ENCODE measurements at places on chromosomes 4 and X.

DNA sequence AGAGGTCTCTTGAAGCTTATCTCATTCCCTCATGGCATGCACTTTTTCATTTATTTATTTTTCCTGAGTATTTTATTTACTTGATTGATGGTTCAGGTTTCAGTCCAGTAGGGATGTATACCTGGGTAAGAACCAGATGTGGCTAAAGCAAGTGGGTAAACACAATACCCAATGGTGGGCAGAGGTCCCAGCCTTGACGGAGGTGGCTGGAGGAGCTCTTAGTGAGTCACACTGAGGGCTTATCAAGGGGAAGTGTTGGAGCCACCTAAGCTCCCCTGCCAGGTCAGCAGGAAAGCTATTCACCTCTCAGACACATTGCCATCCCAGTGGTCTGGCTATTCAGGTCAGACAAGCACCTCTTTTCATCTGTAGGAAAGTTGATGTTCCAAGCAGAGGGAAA, 236.2 kb upstream of the MAGEB16 start:
- DNase-seq, result no peak

DNA sequence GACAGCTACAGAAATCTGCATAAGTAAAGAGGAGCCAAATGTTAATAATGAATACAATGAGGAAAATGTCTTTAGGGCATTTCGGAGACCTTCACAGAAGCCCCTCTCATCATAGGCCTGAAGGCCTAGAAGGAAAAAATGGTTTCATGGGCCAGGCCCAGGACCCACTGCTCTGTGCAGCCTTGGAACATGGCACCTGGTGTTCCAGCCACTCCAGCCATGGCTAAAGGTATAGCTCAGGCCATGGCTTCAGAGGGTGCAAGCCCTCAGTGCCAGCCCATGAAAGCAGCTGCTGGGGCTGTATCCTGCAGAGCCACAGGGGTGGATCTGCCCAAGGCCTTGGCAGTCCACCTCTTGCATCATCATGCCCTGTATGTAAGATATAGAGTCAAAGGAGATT, 261.1 kb downstream of the SNCA start:
- no peak for DNase-seq

GRCh38 chrX:145949056-145949455, 131.4 kb downstream of the SLITRK2 start:
- no peak for DNase-seq

- no peak for DNase-seq
Measured at GRCh38 chr4:137641544-137641943, 109.2 kb upstream of the PCDH18 start.

DNA sequence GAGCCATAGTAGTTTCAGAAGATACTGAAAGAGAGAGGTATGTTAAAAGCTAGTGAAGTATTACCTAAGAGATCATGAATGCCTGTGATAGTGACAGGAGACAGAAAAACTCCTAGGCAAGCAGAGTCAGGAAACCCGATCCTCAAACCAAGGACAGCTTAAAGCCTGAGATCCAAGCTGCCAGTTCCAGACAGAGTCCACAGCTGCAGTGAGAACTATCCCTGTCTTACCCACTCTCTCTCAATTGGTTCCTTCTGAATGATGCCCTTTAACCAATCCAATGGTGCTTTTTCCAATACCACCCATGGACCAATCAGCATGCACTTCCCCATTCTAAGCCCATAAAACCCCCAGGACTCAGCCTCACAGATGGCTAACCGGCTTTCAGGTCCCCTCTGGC, 90.4 kb upstream of the PCDH10 start:
- no peak for DNase-seq

GRCh38 chr4:37244583-37245390, at the start of gene NWD2:
Gene NWD2 (plus strand): TSS chr4:37244743. CDS start chr4:37245068, 325 bp downstream.
- no peak for DNase-seq

- DNase-seq, result no peak
Measured at GRCh38 chr4:25088093-25088952, 57.6 kb upstream of the LGI2 start.

GRCh38 chr4:28621591-28621990, 1761.0 kb downstream of the STIM2 start:
- no peak for DNase-seq

GRCh38 chr4:51859476-51860031, 16.6 kb downstream of the DCUN1D4 start:
- DNase-seq, result no peak

DNA sequence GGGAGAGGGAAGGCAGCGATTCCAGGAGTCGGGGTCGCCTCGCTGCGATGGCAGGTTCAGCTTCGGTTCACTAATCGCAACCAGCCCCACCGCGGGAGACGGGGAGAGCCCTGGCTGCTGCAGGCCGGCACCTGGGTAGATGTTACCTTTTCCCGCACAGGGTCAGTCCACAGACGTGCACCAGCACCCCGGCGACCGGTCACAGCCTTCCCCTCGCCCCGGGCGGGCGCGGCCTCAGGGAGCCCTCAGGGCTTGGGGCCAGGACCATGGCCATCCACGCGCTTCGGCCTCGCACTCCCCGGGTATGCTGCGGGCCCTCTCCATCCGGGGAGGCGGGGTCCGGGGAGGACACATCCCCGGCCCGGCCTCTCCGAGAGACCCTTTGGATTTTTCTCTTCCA, 26.1 kb upstream of the EXOC1L start:
- no peak for DNase-seq

DNA sequence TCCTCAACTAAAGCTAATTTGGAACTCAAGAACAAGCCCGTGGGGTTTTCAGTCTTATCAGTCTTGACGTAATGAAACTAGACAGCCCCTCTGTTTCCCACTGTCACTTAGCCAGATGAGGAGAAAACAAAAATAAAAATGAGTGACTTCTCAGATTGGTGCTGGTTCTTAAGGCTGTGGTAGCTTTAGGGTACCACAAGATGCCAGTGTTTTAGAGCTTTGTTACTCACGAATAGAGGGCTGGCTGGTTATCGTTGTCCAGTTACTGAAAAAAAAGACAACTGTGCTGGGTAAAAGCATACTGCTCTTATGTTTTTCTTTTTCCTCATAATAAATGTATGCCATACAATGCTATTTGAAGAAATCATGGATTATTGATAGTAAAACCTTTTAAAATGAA, 796.7 kb downstream of the RAPGEF2 start:
- DNase-seq, result no peak

GRCh38 chr4:75698963-75699228, 25.5 kb upstream of the USO1 start:
- no peak for DNase-seq

- DNase-seq, result no peak
Measured at GRCh38 chrX:123976706-123977316, 15.3 kb downstream of the STAG2 start.

DNA sequence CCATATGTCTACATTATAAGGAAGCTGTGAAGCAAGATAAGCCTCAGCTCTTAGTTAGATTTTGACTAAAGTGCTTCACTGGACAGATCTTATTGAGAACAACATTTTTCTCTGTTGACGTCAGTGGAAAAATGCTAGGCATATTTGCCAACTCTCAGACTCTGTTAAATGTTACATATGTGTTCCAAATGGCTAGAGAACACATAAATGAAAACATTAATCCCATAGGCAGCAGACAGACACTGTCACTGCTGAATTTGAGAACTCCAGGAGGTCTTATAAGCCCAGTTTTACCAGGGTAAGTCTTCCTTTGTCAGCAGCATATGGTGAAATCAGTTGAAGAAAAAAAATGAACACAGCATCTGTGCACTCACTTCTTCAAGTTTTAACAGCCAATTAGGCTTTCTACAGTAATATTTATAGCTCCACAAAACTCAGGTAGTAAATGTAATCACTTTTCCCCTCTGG, 186.9 kb downstream of the CAMK2D start:
- DNase-seq, result no peak

DNA sequence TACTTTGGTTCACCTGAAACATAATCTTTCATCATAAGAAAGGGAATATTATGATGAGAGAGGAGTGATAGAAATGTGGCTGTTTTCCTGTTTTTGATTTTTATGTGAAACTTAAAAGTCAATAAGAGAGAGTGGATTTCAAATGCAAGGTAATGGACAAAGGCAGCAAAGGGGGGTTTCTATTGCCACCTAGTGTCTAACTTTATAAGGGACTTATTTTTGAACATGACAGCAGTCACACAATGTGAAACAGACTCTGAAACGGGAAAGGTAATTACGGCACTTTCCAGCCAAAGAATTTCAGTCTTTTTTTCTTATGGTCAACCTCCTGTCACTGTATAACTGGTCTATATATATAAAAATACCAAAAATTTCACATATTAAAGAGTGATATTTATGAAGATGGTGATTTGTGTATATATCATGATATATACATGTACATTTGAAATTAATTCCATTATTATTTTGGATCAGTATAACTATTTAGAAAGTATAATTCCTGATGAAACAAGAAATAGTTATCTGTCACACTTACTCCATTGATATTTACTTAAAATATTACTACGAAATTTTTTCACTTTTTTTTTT, 127.1 kb downstream of the FBXO8 start:
- DNase-seq, result no peak

- no peak for DNase-seq
Measured at GRCh38 chr4:38715050-38715449, 51.1 kb downstream of the KLF3 start.

DNA sequence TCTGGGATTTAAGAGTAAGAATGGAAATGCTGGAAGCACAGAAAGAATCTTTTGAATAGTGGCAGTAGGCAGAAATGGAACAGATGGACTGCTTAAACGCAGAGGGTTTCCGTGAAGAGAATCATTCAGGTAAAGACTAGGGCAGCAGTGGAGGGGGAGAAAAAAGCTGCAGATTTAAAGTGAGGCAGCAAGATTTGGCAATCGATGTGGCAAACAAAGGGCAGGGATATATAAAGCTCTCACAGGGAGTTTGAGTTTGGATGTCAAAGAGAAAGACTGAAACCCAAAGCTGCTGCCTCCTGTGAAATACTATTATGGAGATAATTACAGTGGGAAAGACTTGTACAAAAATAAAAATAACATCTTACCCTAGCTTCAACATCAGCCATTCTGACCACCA, 384.0 kb downstream of the CENPC start:
- DNase-seq, result no peak

DNA sequence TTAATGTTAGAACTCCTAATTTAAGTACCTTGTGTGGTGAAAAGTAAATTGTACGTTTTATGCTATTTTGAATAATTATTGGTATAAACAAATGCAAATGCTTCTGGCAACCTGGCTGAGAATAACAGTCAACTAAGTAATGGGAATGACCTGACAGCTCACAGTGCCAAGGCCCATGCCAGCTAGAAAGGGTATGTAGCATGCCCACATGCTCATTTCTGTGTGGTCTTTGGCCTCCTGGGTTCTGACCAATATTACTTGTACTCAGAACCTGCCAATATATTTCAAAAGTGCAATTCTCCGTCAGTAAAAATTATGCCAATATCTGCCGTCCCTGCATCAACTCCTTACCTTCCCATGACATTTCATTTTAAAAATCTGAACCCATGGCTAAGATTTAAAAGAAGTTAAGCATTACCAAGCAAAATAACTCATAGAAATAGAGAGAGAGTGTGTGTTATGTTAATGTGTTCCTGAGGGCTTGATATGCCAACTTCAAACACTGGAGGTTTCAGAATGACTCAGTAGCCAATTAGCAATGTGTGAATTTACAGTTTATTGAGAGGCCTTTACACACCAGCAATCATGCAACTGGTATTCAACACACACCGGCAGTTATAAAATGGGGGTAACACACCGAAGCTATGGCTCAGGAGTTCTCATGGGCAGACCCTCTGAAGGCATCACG, 820.8 kb downstream of the FSTL5 start:
- DNase-seq, result no peak

GRCh38 chrX:70613295-70613694, 168.7 kb downstream of the DLG3 start:
- DNase-seq, result no peak

DNA sequence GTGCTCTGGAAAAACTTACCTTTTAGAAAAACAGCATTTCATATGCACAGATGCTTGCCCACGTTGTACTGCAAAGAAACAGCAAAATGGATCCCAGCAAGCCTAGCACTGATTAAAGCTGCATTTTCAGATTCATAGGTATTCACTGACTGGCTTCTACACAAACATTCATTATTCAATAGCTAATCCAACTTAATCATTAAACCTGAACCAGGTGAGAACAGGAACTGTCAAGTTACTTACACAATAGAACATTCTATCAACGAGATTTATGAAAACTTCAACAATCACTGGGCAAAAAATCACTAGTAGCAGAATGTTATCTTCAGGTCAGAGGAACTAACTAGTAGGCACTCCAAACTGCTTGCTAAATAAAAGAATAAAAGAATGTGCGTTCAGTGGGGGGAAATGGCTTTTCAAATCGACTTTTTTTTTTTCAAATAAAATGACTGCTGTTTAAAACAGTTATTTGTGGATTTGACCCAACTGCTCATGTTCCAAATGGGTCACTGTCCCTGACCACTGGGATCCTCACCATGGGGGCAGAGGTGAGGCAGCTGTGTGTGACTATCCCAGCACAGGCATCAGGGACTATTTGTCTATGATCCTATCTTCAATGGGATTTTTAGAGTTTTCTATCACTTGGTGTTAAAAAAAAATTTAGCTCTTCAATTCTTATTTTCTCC, 42.3 kb downstream of the STX18 start:
- DNase-seq, result no peak

GRCh38 chr4:168076989-168077725, 15.2 kb upstream of the ANXA10 start:
- no peak for DNase-seq

DNA sequence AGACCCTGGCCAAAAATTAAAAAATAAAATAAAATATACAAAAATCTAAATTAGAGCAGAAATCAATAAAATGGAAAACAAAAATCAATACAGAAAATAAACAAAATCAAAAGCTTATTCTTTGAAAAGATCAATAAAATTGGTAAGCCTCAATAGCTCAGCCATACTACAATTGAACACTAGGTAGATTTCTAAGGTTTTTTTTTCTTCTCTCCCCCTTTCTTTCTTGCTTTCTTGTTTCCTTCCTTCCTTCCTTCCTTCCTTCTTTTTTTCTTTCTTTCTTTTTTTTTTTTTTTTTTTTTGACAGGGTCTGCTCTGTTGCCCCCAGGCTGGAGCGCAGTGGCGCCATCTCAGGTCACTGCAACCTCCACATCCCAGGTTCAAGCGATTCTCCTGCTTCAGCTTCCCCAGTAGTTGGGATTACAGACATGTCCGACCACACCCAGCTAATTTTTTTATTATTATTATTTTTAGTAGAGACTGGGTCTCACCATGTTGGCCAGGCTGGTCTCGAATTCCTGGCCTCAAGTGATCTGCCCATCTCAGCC, 23.4 kb upstream of the PPP3CA start:
- no peak for DNase-seq

GRCh38 chrX:132333351-132333750, 114.1 kb upstream of the RAP2C start:
- no peak for DNase-seq

- DNase-seq, result no peak
Measured at GRCh38 chr4:48844843-48845242, 14.0 kb downstream of the OCIAD1 start.

DNA sequence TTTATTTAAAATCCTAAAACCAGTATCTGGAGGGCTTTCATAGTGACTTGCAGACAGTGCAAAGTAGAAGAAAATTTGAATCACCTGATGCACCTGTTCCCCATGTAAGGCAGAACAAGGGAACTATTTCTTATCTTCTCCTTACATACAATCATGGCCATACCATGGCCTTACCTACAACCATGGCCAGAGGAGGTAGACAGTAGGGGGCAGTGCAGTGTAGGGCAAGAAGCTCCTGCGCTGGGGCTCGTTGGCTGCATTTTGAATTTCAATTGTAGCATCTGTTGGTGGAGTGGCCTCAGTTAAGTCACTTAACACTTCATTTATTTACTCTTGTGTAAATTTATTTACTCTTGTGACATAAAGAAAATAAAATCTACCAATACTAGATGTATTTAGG, 33.0 kb downstream of the GALNTL6 start:
- DNase-seq, result no peak

Measured in T-cell (primary cell).